ENCODE measurements at places on chromosomes 11 and 22. TPM values are rescaled to one million over a fixed set of nuclear protein-coding genes. Genes with fewer than 3 reads are reported as not detected.

TREH gene
- 0.46 TPM for total RNA-seq

SCGB2A2 gene
- total RNA-seq, result not detected

AQP11 gene
- total RNA-seq, result 0.61 TPM

KRTAP5-11 gene
- not detected for total RNA-seq

APOC3 gene
- total RNA-seq, result not detected

ADM gene
- total RNA-seq, result 24.5 TPM

- H3K4me1 ChIP-seq, result no peaks in the 10 kb centered on the region
- H3K27me3 ChIP-seq, result no peaks in the 10 kb centered on the region
- peaks cover 70% of the 10 kb centered on the region for H3K36me3 ChIP-seq
Measured at GRCh38 chr11:86014221-86014620, 54.7 kb downstream of the PICALM start.

- H3K27ac ChIP-seq, result no peak overlapping the region
- DNase-seq, result no peak
- no peak overlapping the region for H3K4me3 ChIP-seq
- H3K4me1 ChIP-seq, result no peaks in the 10 kb centered on the region
- no peaks in the 10 kb centered on the region for H3K27me3 ChIP-seq
- no peaks in the 10 kb centered on the region for H3K36me3 ChIP-seq
Measured at GRCh38 chr11:17794981-17795380, 60.4 kb downstream of the KCNC1 start.

- H3K36me3 ChIP-seq, result no peaks in the 10 kb centered on the region
- no peak overlapping the region for H3K4me3 ChIP-seq
- no peak overlapping the region for H3K27ac ChIP-seq
Measured at GRCh38 chr11:83656796-83657330, 370.7 kb upstream of the CCDC90B start.

DNA sequence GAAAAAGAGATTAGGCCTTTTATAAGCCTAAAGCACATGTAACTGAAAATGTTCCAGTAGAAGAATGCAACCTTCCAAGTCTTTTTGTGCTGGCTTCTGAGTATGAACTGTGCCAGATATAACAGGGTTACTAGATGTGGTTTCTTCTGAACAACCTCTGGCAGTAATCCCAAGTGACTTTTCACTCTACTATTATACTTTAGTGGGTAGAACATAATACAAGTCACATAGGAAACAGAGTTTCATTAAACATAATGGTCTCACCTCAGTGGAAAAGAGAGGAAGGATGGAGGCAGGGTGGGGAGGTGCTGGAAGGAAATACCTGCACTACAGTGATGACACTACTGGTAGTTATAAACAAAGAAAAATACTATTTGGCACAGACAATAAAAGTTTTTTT, 81.3 kb downstream of the PHF21A start:
- H3K4me3 ChIP-seq, result no peak overlapping the region
- peaks cover 12% of the 10 kb centered on the region for H3K4me1 ChIP-seq
- no peak overlapping the region for H3K27ac ChIP-seq
- H3K27me3 ChIP-seq, result no peaks in the 10 kb centered on the region

- no peak for DNase-seq
- H3K27ac ChIP-seq, result no peak overlapping the region
- H3K27me3 ChIP-seq, result no peaks in the 10 kb centered on the region
- no peaks in the 10 kb centered on the region for H3K4me1 ChIP-seq
- peaks cover 26% of the 10 kb centered on the region for H3K36me3 ChIP-seq
Measured at GRCh38 chr22:46240907-46241306, 9.2 kb downstream of the CDPF1 start.

DNA sequence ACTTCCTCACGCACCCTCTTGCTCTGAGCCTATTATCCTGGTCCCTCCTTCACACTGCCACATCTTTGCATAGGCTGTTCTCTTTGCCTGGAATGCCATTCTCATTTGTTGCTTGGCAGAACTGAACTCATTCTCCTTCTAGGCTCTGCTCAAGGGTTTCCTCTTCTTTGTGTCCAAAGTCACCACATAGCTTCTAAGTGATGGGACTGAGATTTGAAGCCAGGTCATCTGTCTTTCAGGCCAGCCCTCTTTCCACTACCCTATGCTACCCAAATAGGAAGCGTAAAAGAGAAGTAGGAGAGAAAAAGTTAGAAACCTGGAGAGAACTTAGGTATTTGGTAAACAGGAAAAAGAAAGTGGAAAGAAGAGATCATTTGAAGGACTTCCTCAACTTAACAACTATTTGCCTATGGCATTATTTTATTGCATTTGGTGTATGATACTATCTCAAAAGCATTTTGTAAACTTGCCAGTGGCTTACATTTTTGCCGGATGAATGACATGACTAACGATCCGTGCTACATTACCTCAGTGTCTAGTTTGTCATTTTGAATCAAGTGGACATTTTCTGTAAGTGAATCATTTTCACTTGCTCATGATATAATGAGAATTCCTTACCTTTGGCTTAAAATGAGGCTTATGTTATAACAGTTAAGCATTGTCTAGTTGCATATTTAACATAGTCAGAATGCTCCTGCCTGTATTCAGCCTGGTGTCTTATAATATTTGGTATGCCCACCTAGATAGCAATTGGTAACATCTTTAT, 18.5 kb downstream of the NF2 start:
- no peaks in the 10 kb centered on the region for H3K36me3 ChIP-seq
- no peaks in the 10 kb centered on the region for H3K27me3 ChIP-seq
- H3K27ac ChIP-seq, result no peak overlapping the region
- H3K4me3 ChIP-seq, result no peak overlapping the region
- DNase-seq, result no peak

DNA sequence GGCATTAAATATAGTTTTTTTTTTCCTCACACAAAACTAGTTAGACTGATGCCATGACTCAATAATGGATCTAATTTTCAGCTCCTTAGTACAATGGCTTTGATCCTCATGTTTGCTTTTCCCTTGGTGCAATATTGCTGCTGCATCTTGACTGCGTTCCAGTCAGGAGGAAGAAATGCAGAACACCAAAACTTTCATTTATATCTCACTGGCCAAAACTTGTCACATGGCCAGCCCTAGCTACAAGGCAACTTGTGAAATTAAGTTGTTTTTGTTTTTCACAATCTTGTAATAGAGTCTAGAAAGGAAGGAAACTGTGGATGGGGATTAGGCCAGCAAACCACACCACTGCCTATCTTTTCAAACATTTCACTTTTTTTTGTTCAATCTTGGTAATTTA, 36.7 kb downstream of the SMC1B start:
- no peak overlapping the region for H3K27ac ChIP-seq
- DNase-seq, result no peak
- no peaks in the 10 kb centered on the region for H3K36me3 ChIP-seq
- H3K27me3 ChIP-seq, result no peaks in the 10 kb centered on the region
- H3K4me3 ChIP-seq, result no peak overlapping the region

DNA sequence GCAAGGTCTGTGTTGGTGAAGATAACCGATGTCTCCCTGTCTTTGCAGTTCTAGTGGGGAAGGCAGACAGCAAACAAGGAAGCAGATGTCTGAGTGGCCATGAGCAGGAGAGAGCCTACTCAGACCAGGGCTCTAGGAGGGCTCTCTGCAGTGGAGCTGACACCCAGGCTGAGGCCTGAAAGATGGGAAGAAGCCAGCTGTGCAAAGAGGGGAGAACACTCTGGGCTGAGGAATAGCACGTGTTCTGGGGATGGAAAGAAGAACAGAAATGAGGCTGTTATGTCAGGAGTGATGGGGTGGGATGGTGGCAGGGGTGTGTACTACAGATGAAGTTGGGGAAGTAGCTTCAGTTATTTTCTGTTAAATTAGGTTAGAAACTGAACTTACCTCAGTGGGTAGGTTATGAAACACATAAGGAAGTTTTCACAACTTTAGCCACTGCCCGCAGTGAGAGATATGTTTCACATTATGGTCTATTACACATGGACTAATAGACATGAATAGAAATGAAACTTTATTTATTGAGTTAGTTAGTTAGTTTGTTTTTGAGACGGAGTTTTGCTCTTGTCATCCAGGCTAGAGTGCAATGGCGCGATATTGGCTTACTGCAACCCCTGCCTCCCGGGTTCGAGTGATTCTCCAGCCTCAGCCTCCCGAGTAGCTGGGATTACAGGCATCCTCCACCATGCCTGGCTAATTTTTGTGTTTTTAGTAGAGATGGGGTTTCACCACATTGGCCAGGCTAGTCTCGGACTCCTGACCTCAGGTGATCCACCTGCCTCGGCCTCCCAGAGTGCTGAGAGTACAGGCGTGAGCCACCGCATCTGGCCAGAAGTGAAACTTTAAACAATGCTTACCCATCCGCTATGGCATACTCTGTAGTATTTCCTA, 7.8 kb downstream of the DCPS start:
- no peak overlapping the region for H3K4me3 ChIP-seq
- H3K27ac ChIP-seq, result no peak overlapping the region

- H3K4me1 ChIP-seq, result no peaks in the 10 kb centered on the region
- H3K27me3 ChIP-seq, result no peaks in the 10 kb centered on the region
- H3K4me3 ChIP-seq, result no peak overlapping the region
Measured at GRCh38 chr11:96736601-96737000, 346.8 kb downstream of the JRKL start.

GRCh38 chr11:10584071-10584501, 15.6 kb upstream of the LYVE1 start:
- DNase-seq, result no peak
- peaks cover 38% of the 10 kb centered on the region for H3K4me1 ChIP-seq
- peak overlapping the region; percentile 8 for H3K27ac ChIP-seq

- H3K27ac ChIP-seq, result no peak overlapping the region
- H3K4me1 ChIP-seq, result no peaks in the 10 kb centered on the region
- H3K36me3 ChIP-seq, result no peaks in the 10 kb centered on the region
- H3K4me3 ChIP-seq, result no peak overlapping the region
Measured at GRCh38 chr11:92845390-92845789, 124.1 kb upstream of the MTNR1B start.

DNA sequence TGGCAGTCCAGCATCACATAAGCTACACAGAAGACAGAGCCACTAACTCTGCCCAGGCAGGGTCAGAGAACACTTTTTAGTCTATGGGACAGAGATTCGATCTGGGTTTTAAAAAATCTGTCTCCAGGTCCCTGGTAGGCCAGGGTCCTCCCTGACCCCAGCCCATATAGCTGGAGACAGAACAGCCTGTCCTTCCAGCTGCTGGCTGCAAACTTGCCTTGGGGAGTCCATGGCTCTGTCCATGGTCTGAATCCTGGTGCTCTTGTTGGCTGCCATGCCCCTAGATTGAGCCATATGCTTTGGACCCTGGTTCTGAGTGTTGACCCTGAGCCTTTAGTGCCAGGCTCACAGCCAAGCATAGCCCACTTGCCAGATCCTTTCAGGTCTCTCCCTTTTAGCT, 13.3 kb upstream of the LIPT2 start:
- no peaks in the 10 kb centered on the region for H3K27me3 ChIP-seq
- no peak overlapping the region for H3K4me3 ChIP-seq
- no peak overlapping the region for H3K27ac ChIP-seq
- no peaks in the 10 kb centered on the region for H3K4me1 ChIP-seq
- no peak for DNase-seq

GRCh38 chr22:37178350-37179125, 9.5 kb downstream of the C1QTNF6 start:
- H3K27me3 ChIP-seq, result no peaks in the 10 kb centered on the region
- H3K36me3 ChIP-seq, result no peaks in the 10 kb centered on the region
- H3K4me3 ChIP-seq, result no peak overlapping the region

DNA sequence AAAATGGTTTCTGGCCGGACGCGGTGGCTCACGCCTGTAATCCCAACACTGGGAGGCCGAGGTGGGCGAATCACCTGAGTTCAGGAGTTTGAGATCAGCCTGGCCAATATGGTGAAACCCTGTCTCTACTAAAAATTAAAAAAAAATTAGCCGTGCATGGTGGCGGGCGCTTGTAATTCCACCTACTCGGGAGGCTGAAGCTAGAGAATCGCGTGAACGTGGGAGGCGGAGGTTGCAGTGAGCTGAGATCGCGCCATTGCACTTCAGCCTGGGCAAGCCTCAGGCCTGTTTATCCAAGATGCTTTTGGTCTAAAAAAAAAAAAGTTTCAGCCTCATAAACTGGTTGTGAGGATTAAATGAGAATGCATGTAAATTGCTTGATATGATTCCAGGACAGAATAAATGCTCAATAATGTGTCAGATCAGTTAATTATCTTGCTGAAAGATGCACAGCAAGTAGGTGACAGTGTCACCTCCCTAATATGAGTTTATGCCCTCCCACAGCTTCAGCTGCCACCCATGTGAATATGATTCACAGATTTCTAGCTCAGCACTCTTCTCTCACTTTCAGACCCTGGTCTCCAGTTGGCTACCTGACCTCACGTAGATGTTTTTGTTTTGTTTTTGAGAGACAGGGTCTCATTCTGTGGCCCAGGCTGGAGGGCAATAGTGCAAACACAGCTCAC, 1.1 kb upstream of the ALG8 start:
- no peak overlapping the region for H3K27ac ChIP-seq
- no peaks in the 10 kb centered on the region for H3K27me3 ChIP-seq
- H3K4me3 ChIP-seq, result peak overlapping the region; percentile 82
- H3K36me3 ChIP-seq, result no peaks in the 10 kb centered on the region

GRCh38 chr11:13927481-13927880, 35.0 kb upstream of the SPON1 start:
- DNase-seq, result no peak
- no peaks in the 10 kb centered on the region for H3K27me3 ChIP-seq
- H3K36me3 ChIP-seq, result no peaks in the 10 kb centered on the region
- H3K27ac ChIP-seq, result no peak overlapping the region
- H3K4me3 ChIP-seq, result no peak overlapping the region
- H3K4me1 ChIP-seq, result peaks cover 12% of the 10 kb centered on the region

- H3K27ac ChIP-seq, result no peak overlapping the region
- H3K27me3 ChIP-seq, result peaks cover 38% of the 10 kb centered on the region
- no peak for DNase-seq
- H3K4me3 ChIP-seq, result no peak overlapping the region
- H3K36me3 ChIP-seq, result no peaks in the 10 kb centered on the region
- H3K4me1 ChIP-seq, result no peaks in the 10 kb centered on the region
Measured at GRCh38 chr11:1435820-1436467, 46.2 kb downstream of the BRSK2 start.

DNA sequence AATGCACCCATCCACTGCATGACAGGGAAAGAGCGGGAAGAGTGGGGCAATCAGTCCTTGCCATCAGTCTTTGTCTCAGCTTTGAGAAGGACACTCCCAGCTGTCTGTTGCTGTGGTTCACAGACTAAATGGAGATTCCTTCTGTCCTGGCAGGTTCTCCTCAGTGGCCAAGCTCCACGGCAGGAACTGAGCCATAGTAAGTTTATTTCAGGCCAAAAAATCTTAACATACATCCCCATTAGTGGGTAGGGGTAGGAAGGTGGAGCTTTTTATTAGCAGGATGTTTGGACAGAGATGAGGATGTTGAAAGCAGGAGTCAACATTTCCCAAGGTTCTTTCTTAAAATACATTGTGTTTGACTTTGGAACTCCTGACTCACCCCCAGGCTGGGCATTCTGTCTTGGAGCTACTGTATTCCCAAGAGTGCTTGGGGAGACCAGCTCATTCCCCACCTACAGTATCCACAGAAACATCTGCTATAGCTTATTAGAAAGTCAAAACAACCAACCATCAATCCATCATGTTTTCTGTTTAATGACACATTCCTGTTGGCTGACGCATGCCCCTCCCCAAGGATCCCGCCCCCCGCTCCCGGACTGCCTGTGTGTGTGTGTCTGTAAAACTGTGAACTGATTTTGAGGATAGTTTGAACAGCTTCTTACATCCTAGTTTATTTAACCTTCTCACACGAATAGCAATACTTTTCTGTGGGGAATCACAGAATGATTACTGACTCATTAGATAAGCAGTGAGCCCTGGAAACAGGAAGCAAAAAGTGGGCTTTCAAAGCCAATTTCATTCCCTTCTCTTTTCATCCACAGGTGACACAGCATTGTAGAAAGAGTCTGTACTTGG, 109.5 kb downstream of the CCDC81 start:
- no peaks in the 10 kb centered on the region for H3K27me3 ChIP-seq
- H3K27ac ChIP-seq, result peak overlapping the region; percentile 51
- H3K4me3 ChIP-seq, result no peak overlapping the region
- DNase-seq, result no peak
- H3K4me1 ChIP-seq, result peaks cover 18% of the 10 kb centered on the region

Data from upper lobe of right lung (tissue), 1 donor.